ENCODE measurements at places on chromosomes 16 and 17. TPM values are rescaled to one million over a fixed set of nuclear protein-coding genes. Genes with fewer than 3 reads are reported as not detected.

DNA sequence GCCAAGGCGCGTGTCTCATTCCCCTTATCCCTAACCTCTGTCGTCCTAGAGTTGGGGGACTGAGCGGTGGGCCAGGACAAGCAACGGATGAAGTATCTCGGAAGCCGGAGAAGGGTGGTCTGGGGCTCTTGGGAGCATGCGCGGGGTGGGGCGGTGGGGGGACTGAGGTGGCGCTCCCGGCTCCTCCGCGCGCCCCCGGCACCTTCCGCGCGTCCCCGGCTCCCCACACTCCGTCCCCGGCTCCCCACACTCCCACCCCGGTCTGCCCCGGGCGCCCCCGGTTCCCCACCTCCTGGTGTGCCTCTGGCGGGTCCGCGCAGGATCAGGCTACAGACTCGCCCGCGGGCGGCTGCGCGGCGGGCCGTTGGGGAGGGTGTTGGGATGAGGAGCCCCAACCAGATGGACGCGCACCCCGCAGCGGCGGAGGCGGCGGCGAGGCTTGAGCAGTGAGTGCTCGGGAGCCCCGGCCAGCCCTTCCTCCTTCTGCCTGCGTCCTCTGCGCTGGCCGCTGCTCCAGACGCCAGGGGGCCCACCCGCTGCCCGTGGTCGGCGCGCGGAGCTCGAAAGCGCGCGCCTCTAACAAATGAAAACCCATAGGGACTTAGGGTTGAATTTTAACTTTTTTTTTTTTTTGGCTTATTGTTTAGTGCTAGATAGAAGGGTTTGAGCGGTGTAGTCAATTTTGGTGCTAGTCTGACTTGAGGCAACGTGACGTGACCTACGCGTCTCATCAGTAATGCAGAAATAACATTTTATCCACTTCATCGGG lies 5.6 kb upstream of the CRYM start:
- H3K27ac ChIP-seq: no peak overlapping the region
- peak; percentile 24 for DNase-seq
- H3K4me1 ChIP-seq: peaks cover 3% of the 10 kb centered on the region
- peaks cover 54% of the 10 kb centered on the region for H3K27me3 ChIP-seq
- no peaks in the 10 kb centered on the region for H3K36me3 ChIP-seq

- no peaks in the 10 kb centered on the region for H3K27me3 ChIP-seq
- H3K4me1 ChIP-seq: peaks cover 13% of the 10 kb centered on the region
- no peaks in the 10 kb centered on the region for H3K36me3 ChIP-seq
- no peak overlapping the region for H3K27ac ChIP-seq
These were observed 3.5 kb downstream of the CENPX start for GRCh38 chr17:82018989-82019689.

DNA sequence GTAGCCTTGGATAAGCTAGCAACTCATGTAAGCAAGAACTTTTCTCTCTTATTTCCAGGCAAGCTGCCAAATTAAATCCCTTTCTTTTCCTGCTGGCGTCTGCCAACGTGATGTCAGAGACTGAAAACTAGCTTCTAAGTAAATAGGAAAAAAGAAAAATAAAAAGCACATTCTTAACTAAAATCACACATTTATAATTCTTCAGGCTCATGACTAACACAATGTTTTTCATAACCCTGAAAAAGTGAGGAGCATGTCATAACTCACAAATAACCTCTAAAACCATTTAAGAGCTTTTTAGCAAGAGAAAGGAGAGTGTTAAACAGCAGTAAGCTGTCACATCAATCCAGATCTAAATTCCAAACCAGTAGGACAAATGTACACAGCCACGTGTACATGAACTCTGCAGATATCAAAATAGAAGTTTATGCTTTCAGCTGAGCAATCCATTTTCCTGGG lies 110.0 kb downstream of the N4BP1 start:
- no peak overlapping the region for H3K27ac ChIP-seq
- no peaks in the 10 kb centered on the region for H3K4me1 ChIP-seq
- no peaks in the 10 kb centered on the region for H3K36me3 ChIP-seq
- DNase-seq: no peak
- no peak overlapping the region for H3K4me3 ChIP-seq
- no peaks in the 10 kb centered on the region for H3K27me3 ChIP-seq

DNA sequence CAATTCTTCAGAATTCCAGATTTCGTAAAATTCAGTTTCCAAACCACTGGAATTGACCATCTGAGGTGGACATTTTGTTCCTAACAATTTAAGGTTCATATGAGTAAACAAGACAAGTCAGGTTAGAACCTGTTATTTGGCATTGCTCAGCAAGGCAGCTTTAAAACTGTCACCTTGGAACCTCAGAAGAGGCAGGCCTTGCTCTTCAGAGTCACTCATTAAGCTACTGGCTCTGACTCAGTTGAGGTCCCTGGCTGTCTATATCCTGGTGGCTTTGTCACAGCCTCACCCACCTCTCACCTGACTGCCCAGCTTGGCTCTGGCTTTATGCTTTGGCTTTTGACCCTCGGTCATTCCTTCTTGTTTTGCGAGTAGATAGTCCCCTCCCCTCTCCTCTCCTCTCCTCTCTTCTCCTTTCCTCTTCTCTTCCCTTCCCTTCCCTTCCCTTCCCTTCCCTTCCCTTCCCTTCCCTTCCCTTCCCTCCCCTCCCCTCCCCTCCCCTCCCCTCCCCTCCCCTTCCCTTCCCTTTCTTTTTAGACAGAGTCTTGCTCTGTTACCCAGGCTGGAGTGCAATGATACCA lies 238.4 kb downstream of the SHISA9 start:
- no peaks in the 10 kb centered on the region for H3K4me1 ChIP-seq
- no peak overlapping the region for H3K4me3 ChIP-seq
- no peaks in the 10 kb centered on the region for H3K36me3 ChIP-seq
- H3K27me3 ChIP-seq: peaks cover 2% of the 10 kb centered on the region

DNA sequence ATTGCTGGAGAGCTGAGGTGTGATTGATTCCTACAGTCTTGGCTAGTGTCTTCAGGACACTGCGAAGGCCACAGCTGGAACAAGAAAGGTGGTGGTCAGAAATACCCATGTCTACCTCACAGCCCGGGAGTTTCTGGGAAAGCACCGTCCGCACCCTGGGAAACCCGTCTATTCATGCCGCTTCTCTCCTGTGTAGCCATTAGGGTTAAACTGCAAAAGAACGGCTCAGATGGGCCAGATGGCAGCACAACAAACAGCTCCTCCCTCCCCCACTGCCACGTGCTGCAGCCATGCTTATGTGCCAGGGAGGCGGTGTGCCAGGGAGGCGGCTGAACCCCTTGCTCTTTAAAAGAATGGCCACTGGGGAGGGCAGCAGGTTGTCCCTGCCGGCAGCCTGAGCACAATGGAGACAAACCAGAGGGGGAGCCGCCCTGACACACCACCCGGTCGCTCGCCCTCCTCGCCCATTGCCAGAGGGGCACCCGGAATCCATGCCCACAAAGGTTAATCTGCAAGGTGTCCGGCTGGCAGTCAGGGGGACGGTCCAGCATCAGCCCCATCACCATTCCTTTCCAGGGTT lies 65.2 kb downstream of the CYTH1 start:
- DNase-seq: peak; percentile 67
- peaks cover 90% of the 10 kb centered on the region for H3K4me1 ChIP-seq
- H3K27me3 ChIP-seq: no peaks in the 10 kb centered on the region
- H3K4me3 ChIP-seq: peak overlapping the region; percentile 43
- peaks cover 14% of the 10 kb centered on the region for H3K36me3 ChIP-seq
- H3K27ac ChIP-seq: peak overlapping the region; percentile 83

DNA sequence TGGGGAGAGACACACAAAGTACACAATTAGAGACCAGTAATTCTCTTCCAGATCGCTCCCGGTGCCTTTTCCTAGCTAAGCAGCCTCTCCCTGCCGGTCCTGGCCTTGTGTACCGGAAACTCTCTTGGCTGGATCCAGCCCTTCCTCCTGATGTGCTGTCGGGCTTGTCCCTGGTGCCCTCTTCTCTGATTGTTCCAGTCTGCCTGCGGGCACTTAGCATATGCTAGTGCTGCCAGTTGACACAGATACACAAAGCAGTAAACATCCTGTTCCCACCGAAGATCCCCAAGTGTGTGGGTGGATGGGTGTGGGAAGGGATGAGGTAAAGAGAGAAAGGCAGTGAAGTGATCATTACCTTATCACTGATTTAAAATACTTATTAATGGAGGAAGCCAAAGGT lies 9.7 kb downstream of the HS3ST3B1 start:
- H3K4me1 ChIP-seq: peaks cover 60% of the 10 kb centered on the region
- H3K27ac ChIP-seq: peak overlapping the region; percentile 13
- peaks cover 17% of the 10 kb centered on the region for H3K36me3 ChIP-seq
- H3K27me3 ChIP-seq: no peaks in the 10 kb centered on the region
- no peak for DNase-seq
- H3K4me3 ChIP-seq: no peak overlapping the region

DNA sequence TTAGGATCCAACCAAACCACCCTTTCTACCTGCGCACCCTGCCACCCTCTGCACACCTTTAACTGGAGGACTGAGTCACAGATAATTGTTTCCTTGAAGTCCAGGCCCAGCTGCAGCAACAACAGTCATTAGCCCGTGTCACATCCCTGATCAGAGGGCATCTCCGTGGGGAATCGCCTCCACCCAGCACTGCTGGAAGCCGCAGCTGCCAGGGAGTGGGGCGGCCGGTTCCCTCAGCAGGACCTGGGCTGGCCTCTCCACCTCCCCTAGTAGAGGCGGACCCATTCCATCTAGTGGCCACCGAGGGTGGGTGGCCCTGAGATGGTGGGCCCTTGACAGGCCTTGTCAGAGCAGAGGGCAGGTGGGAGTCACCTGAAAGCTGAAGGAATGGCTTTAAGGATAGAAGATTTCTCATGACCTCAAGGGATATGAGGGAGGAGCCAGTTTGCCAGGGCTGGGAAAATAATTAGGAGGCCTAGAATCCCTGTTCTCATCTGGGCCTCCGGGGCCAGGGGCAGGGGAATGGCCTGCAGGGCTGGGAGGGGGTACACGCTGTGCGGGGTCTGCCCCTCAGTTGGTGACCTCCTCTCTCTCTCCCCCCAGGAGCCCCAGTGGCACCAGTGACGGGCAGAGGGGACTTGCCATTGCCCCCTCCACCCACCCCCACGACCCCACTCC lies 6.2 kb downstream of the PRSS53 start:
- no peaks in the 10 kb centered on the region for H3K27me3 ChIP-seq
- peak overlapping the region; percentile 8 for H3K27ac ChIP-seq
- H3K36me3 ChIP-seq: peaks cover 24% of the 10 kb centered on the region
- no peak for DNase-seq

DNA sequence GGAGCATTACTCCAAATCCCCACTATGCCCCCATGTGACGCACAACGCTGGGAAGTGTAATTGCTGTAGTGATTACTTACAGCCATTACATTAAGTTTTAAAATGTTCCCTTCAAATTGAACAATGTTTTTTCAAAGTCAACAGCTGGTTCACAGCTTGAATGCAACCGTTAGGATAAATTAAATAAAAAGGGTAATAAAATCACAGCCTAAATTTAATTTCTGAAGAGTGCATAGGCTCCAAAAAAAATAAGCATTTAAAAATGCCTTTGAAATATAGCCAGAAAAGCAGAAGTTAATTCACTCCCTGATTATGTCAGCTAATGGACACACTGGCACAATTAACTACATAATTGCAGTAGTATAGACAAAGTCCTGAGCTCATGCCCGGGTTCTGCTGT lies 50.5 kb upstream of the KDM8 start:
- H3K27ac ChIP-seq: no peak overlapping the region
- no peaks in the 10 kb centered on the region for H3K36me3 ChIP-seq
- H3K4me1 ChIP-seq: peaks cover 9% of the 10 kb centered on the region
- no peaks in the 10 kb centered on the region for H3K27me3 ChIP-seq
- no peak overlapping the region for H3K4me3 ChIP-seq

DNA sequence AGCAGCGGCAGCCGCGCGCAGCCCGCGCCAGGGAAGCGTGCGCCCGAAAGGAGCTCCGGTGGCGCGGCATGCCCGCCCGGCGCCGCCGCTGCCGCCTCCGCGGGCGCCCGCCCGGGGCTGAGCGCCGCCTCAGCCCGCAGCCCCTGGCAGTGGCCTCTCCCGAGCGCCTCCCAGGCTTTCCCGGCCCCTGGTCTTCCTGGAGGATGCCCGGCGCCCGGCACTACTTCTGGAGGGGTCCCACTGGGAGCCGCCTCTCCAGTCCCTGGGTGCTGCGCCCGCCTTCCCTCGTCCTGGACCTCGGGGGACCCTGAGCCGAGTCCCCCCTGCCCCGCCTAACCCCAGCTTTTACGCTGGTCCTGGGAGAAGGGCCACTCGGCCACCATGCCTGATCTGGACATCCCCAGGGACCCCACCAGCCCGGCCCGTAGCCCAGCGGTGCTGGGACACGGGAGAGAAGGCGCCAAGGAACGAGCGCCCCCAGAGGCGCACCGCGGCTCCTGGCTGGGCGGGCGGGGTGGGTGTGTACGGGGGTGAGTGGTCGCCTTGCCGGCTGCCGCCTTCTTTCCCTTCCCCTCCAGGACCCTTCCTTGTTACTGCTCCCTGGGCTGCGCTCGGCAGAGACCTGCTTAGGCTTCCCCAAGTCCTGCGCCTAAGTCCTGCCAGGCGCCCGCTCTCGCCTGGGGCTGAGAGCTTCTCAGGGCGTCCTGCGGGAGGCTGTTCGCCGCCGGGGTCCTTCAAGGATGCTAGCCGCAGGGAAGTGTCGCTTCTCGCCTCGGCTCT lies 704 bp downstream of the ASIC2 start:
- peaks cover 7% of the 10 kb centered on the region for H3K4me1 ChIP-seq
- no peak overlapping the region for H3K4me3 ChIP-seq
- no peaks in the 10 kb centered on the region for H3K36me3 ChIP-seq
- H3K27ac ChIP-seq: no peak overlapping the region

DNA sequence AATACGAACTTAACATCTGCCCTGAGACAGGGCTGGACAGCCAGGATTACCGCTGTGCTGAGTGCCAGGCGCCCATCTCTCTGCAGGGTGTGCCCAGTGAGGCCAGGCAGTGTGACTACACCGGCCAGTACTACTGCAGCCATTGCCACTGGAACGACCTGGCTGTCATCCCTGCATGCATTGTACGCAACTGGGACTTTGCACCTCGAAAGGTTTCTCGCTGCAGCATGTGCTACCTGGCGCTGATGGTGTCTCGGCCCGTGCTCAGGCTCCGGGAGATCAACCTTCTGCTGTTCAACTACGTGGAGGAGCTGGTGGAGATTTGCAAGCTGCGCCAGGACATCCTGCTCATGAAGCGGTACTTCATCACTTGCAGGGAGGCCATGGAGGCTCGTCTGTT lies 33.7 kb downstream of the CDRT15L2 start:
- no peak overlapping the region for H3K27ac ChIP-seq
- DNase-seq: no peak
- H3K4me3 ChIP-seq: no peak overlapping the region
- H3K27me3 ChIP-seq: no peaks in the 10 kb centered on the region
- no peaks in the 10 kb centered on the region for H3K4me1 ChIP-seq
- no peaks in the 10 kb centered on the region for H3K36me3 ChIP-seq

GRCh38 chr17:72711521-72712310 lies 380.8 kb downstream of the SLC39A11 start:
- no peaks in the 10 kb centered on the region for H3K27me3 ChIP-seq
- H3K36me3 ChIP-seq: peaks cover 18% of the 10 kb centered on the region
- peaks cover 26% of the 10 kb centered on the region for H3K4me1 ChIP-seq

GRCh38 chr17:6506679-6507231 lies 49.6 kb downstream of the PITPNM3 start:
- no peak for DNase-seq
- H3K4me1 ChIP-seq: no peaks in the 10 kb centered on the region
- H3K27ac ChIP-seq: no peak overlapping the region
- no peaks in the 10 kb centered on the region for H3K27me3 ChIP-seq
- H3K4me3 ChIP-seq: no peak overlapping the region

GRCh38 chr17:7853691-7854038 lies 1.2 kb upstream of the TMEM88 start:
- no peak overlapping the region for H3K4me3 ChIP-seq
- no peaks in the 10 kb centered on the region for H3K27me3 ChIP-seq
- H3K36me3 ChIP-seq: peaks cover 41% of the 10 kb centered on the region
- no peak overlapping the region for H3K27ac ChIP-seq
- DNase-seq: no peak
- peaks cover 44% of the 10 kb centered on the region for H3K4me1 ChIP-seq

Gene C1QTNF8
- total RNA-seq: not detected

Gene GDPD1
- total RNA-seq: 2.7 TPM

Gene VAT1L
- total RNA-seq: 0.05 TPM

Gene HS3ST3B1
- total RNA-seq: 5.0 TPM

Gene KRTAP9-4
- not detected for total RNA-seq

Measured in activated CD4-positive, alpha-beta T cell treated with anti-CD3 and anti-CD28 coated beads for 36 hours (primary cell).